ENCODE measurements at places on chromosomes 1 and 21. TPM values are rescaled to one million over a fixed set of nuclear protein-coding genes. Genes with fewer than 3 reads are reported as not detected.

S1PR1 gene
- total RNA-seq, result 6.4 TPM

LCE3B gene
- total RNA-seq, result not detected

SYCP1 gene
- total RNA-seq, result 66.5 TPM

DNA sequence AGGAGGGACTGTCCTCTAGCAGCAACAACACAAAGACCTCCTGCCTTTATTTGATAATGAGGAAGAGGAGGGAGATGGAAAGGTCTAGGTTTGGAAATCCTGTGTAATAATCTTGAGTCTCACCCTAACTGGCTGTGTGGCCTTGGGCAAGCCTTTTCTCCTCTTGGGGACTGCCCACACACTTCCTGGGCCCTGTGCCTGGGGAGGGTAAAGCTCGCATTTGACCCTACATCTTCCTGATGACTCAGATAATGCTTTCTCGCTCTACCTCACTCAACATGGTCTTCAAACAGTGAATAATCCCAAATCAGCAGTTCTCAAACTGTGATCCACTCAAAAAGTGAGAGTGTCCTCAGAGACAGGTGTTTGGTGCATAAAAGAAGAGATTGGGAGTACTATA is 81.2 kb downstream of the VWA5B1 start:
- no peaks in the 10 kb centered on the region for H3K27me3 ChIP-seq
- no peaks in the 10 kb centered on the region for H3K36me3 ChIP-seq
- DNase-seq, result no peak
- H3K4me1 ChIP-seq, result peaks cover 8% of the 10 kb centered on the region

DNA sequence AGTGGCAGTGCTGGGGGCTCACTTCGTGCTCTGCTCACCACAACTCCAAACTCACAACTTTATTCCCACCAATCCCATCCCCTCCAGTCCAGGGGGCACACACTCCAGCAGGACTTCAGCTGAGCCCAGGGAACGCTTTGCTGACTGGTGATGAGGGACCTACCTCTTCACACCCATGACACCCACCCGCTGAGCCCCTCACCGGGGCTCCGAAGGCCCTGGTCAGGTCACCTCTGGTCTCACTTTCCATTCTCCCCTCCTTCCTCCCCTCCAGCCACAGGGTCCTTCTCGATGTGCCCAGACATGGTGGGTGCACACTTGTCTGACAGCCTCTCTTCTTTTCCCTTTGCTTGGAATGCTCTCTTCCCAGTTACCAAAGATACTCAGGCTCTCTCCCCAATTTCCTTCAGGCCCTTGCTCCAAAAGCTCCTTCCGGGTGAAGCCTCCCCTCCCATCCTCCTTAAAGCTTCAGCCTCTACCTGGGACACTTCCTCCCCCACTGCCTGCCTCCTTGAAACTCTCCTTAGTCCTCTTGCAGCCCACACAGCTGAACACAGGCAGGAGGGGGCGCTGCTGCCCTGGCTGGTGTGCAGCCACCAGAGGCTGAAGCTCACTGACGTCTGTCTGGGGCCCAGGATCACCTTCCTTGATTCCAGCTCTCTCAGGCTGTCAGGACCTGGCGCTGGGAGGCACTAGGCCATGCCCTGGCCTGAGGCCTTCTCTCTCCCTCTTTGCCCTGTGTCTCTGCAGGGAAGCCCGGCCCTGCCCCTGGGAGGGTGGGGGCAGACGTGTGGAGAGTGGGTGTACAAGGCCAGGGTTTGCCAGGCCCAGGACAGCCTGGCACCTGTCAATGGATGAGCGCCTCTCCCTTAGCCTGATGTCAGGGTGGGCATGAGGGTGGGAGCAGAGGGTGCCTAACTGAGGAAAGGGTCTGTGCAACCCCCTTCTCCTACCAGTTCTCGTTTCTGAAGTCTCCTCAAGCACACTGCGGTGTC is 1.6 kb downstream of the KCNE1 start:
- DNase-seq, result peak; percentile 81
- no peak overlapping the region for H3K4me3 ChIP-seq
- no peaks in the 10 kb centered on the region for H3K27me3 ChIP-seq

DNA sequence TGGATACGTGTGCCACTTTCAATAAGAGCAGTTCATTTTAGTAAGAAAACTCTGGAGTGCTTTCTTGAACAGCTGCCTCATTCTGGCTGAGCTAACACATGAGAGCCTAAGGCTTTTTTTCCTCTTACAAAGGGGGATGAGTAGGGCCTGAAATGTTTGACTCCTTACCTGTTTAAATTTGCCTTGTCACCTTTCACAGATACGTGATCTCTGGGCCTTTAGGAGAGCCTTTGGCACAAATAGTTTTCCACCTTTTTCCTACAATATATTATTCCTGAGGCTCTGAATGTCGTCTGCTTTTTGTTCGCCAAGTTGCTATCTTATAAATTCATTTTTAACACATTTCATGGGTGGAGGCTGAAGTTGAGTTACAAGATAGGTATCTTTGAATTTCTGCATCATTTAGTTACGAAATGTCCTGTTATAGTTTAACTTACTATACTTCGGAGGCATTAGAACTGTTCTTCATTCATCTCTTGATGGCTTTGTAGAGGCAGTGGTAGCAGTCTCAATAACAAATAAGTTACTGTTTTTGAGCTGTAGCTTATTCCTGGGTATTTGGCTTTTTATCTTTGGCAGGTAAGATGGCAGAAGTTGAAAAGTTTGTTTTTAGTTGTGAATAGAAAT is 17.2 kb downstream of the UBAP2L start:
- no peaks in the 10 kb centered on the region for H3K36me3 ChIP-seq
- DNase-seq, result no peak
- H3K4me3 ChIP-seq, result no peak overlapping the region
- H3K4me1 ChIP-seq, result no peaks in the 10 kb centered on the region
- no peak overlapping the region for H3K27ac ChIP-seq

- no peaks in the 10 kb centered on the region for H3K4me1 ChIP-seq
- H3K27ac ChIP-seq, result no peak overlapping the region
- H3K36me3 ChIP-seq, result no peaks in the 10 kb centered on the region
- no peak for DNase-seq
- no peak overlapping the region for H3K4me3 ChIP-seq
- no peaks in the 10 kb centered on the region for H3K27me3 ChIP-seq
Measured at GRCh38 chr1:75208862-75209261, 74.7 kb downstream of the LHX8 start.

GRCh38 chr1:46690931-46691421 is 19.3 kb downstream of the TEX38 start:
- H3K27me3 ChIP-seq, result no peaks in the 10 kb centered on the region
- H3K4me1 ChIP-seq, result peaks cover 21% of the 10 kb centered on the region
- H3K36me3 ChIP-seq, result no peaks in the 10 kb centered on the region
- H3K27ac ChIP-seq, result no peak overlapping the region
- DNase-seq, result no peak
- H3K4me3 ChIP-seq, result no peak overlapping the region

- H3K27ac ChIP-seq, result no peak overlapping the region
- peak; percentile 80 for DNase-seq
- no peaks in the 10 kb centered on the region for H3K27me3 ChIP-seq
- H3K36me3 ChIP-seq, result no peaks in the 10 kb centered on the region
- no peaks in the 10 kb centered on the region for H3K4me1 ChIP-seq
Measured at GRCh38 chr1:210496063-210496462, 167.4 kb downstream of the HHAT start.

GRCh38 chr1:225772323-225772768 is 5.3 kb upstream of the SRP9 start:
- peaks cover 61% of the 10 kb centered on the region for H3K4me1 ChIP-seq
- no peak overlapping the region for H3K4me3 ChIP-seq
- H3K27me3 ChIP-seq, result no peaks in the 10 kb centered on the region

DNA sequence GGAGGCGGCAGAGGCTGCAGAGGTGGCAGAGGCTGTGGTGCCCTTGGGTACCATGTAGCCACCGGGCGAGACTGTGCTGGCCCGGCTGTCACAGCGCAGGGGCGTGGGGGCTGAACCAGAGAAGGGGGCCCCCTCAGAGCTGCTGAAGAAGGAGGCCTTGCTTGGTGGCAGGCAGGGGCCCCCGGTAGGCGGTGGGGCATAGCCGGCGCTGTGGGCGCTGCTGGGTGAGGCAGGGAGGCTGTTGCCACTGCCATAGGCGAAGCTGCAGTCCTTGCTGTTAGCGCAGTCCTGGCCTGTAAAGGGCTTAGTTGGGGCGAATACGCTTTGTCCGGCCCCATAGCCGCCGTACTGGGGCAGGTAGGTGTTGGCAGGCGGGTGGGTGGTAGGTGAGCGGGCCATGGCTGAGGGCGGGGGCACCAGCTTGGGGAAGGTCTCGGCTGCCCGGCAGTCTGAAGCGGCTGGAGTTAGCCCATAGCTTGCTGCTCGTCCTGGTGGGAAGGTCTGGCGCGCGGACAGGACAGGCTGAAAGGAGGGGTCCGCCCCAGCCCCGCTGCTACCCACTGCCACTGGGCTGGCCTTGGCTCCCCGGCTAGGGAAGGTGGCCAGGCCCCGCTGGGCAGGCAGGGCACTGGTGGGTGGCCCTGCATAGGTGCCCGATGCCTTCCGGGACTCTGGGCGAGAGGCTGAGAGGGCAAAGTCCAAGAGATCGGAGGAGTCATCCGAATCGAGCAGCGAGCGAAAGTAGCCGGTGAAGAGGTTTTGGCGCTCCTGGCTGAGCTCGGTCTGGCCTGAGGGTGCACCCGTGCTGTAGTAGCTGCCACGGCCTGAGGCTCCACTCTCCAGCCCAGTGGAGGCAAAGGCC is 54.9 kb downstream of the AHDC1 start:
- no peak for DNase-seq
- no peak overlapping the region for H3K27ac ChIP-seq
- no peaks in the 10 kb centered on the region for H3K36me3 ChIP-seq
- no peaks in the 10 kb centered on the region for H3K27me3 ChIP-seq
